ENCODE measurements at places on chromosomes 1 and 21. TPM values are rescaled to one million over a fixed set of nuclear protein-coding genes. Genes with fewer than 3 reads are reported as not detected.

DNA sequence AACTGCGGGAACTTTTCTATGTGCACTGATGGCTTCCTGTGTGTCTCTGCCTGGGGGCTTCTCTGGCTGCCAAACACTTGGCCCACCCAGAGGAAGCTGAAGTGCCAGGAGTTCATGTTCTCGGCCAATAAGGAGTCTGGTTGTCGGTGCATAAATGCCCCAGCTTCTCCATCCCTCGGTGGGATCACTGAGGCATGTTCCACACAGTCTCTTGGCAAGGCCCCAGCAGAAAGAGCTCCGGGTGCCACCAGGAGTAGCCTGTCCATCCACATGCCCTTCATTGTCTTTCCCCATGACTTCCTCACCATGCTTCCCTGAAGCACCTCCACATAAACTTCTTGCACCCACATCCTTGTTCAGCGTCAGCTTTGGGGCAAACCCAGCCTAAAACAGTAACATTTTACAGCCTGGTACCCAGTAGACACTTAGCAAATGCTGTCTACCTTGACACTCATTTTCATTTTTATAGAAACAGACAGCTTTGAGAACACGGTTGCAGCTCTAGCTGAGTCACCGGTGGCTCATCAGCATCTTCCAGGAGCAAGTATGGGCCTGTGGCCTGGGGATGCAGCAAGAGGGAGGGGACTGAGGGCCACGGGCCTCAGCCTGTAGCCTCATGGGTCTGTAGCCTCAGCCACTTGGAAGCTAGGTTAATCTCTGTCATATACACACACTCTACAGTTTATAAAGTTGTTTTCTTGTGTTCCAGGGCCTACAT lies 14.8 kb upstream of the CDCP2 start:
- DNase-seq, result peak; percentile 54
- no peaks in the 10 kb centered on the region for H3K4me1 ChIP-seq

GRCh38 chr1:83769594-83770318 lies 229.2 kb downstream of the TTLL7 start:
- no peaks in the 10 kb centered on the region for H3K36me3 ChIP-seq
- no peak for DNase-seq
- peaks cover 13% of the 10 kb centered on the region for H3K4me1 ChIP-seq
- H3K4me3 ChIP-seq, result no peak overlapping the region
- no peak overlapping the region for H3K27ac ChIP-seq
- no peaks in the 10 kb centered on the region for H3K27me3 ChIP-seq

DNA sequence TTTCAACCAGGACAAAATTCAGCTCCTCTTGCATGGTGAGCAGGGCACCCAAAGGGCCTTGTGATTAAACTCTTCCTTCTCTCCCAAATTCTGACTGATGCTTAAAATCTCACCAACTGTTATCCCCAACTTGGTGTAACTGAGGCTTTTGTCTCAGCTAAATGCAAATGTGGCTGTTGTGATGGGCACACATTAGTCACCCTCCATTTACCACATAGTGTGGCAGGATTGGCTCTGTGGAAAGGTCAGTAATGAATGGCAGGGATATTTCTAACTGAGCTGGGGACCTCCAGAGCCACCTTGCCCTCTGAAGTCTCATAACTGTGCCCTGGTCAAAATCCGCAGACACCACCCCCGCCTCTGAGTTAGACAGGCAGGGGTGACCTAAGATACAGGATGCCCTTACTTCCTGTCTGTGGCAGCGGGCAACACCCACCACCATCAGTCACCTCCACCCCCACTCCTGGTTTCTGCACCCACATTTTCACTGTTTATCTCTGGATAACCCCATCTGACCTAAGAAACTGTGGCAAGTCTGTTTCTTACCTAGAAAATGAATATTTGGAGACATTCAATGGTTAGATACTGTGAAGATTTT lies 25.4 kb upstream of the RGS16 start:
- peaks cover 38% of the 10 kb centered on the region for H3K4me1 ChIP-seq
- no peaks in the 10 kb centered on the region for H3K36me3 ChIP-seq
- no peak overlapping the region for H3K4me3 ChIP-seq
- no peaks in the 10 kb centered on the region for H3K27me3 ChIP-seq
- H3K27ac ChIP-seq, result no peak overlapping the region
- DNase-seq, result no peak

- H3K4me1 ChIP-seq, result no peaks in the 10 kb centered on the region
- H3K4me3 ChIP-seq, result no peak overlapping the region
- no peaks in the 10 kb centered on the region for H3K36me3 ChIP-seq
Observed at GRCh38 chr1:41655632-41656031, 171.1 kb upstream of the EDN2 start.

- H3K4me1 ChIP-seq, result no peaks in the 10 kb centered on the region
- H3K4me3 ChIP-seq, result no peak overlapping the region
- no peak for DNase-seq
Observed at GRCh38 chr1:163063143-163063542, 6.0 kb upstream of the RGS4 start.

- DNase-seq, result peak; percentile 87
- no peaks in the 10 kb centered on the region for H3K36me3 ChIP-seq
- H3K4me3 ChIP-seq, result peak within 1 kb of the TSS; percentile 68
- peaks cover 25% of the 10 kb centered on the region for H3K4me1 ChIP-seq
- H3K27ac ChIP-seq, result peak within 1 kb of the TSS; percentile 85
- H3K27me3 ChIP-seq, result no peaks in the 10 kb centered on the region
Observed at GRCh38 chr21:36134803-36135390, at the start of gene CBR3. CBR3 (plus strand) TSS chr21:36135079; CDS start chr21:36135193, 114 bp downstream.

Gene SNAP47
- 10.0 TPM for polyA plus RNA-seq

Gene UTS2
- polyA plus RNA-seq, result 0.71 TPM

Gene ADAMTS1
- polyA plus RNA-seq, result 2.3 TPM

Gene AUNIP
- 0.61 TPM for polyA plus RNA-seq

Gene TUFT1
- polyA plus RNA-seq, result 0.76 TPM

Gene RIPPLY3
- not detected for polyA plus RNA-seq

All from spleen (tissue), 13 donors.